ENCODE measurements at places on chromosomes 4 and X.

- peak within 1 kb of the TSS; percentile 32 for H3K4me3 ChIP-seq
- H3K4me1 ChIP-seq, result no peaks in the 10 kb centered on the region
- no peaks in the 10 kb centered on the region for H3K27me3 ChIP-seq
- no peaks in the 10 kb centered on the region for H3K36me3 ChIP-seq
Observed at GRCh38 chrX:100928660-100929613, at the start of gene XKRX. Gene XKRX (minus strand): TSS chrX:100928917. CDS start chrX:100928304, 613 bp downstream.

DNA sequence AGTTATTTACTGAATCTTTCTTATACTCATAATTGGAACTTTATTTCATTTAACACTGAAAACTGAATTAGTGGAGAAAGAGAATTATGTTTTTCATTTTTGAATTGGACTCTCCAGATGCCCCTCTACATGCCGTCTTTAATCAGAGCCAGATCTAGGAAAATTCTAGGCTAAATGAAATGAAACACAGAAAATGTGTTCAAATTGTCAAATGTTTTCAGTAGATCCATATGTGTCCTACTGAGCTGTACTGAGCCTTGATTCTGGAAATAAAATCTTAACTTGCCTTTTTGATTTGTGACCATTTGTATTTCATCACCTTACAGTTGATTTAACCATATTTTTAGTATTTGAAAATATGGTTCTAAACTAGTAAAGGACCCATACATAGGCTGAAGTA is 64.0 kb upstream of the GK2 start:
- no peaks in the 10 kb centered on the region for H3K27me3 ChIP-seq
- DNase-seq, result no peak
- no peak overlapping the region for H3K27ac ChIP-seq
- no peak overlapping the region for H3K4me3 ChIP-seq

GRCh38 chr4:30386266-30386895 is 333.8 kb upstream of the PCDH7 start:
- DNase-seq, result no peak
- no peak overlapping the region for H3K4me3 ChIP-seq
- H3K36me3 ChIP-seq, result no peaks in the 10 kb centered on the region
- no peaks in the 10 kb centered on the region for H3K27me3 ChIP-seq
- H3K27ac ChIP-seq, result no peak overlapping the region

GRCh38 chr4:4394644-4395043 is 7.7 kb downstream of the NSG1 start:
- H3K36me3 ChIP-seq, result no peaks in the 10 kb centered on the region
- peaks cover 17% of the 10 kb centered on the region for H3K4me1 ChIP-seq
- H3K27ac ChIP-seq, result no peak overlapping the region

- H3K27ac ChIP-seq, result peak overlapping the region; percentile 95
- no peaks in the 10 kb centered on the region for H3K36me3 ChIP-seq
- DNase-seq, result no peak
- H3K27me3 ChIP-seq, result no peaks in the 10 kb centered on the region
Observed at GRCh38 chr4:15898902-15899301, 39.6 kb downstream of the FGFBP1 start.

- DNase-seq, result no peak
- H3K4me3 ChIP-seq, result no peak overlapping the region
- no peaks in the 10 kb centered on the region for H3K4me1 ChIP-seq
- H3K27me3 ChIP-seq, result no peaks in the 10 kb centered on the region
Observed at GRCh38 chr4:109571494-109571893, 11.4 kb downstream of the MCUB start.

All from RWPE2 (cell line).